Cerebellum (tissue), 4 donors: ENCODE measurements at places on chromosomes 7 and 10. TPM values are rescaled to one million over a fixed set of nuclear protein-coding genes. Genes with fewer than 3 reads are reported as not detected.
A peak's percentile ranks its signal among the peaks of the same experiment; 100 is the strongest.

GRCh38 chr7:143901668-143902331 lies at the start of gene TCAF1:
TSS of gene TCAF1 (minus strand) at chr7:143902176. CDS start at chr7:143876608, 25,568 bp downstream.
- peak; percentile 97 for DNase-seq

The SYCE1 gene
- 2.4 TPM for total RNA-seq

The ADAM8 gene
- total RNA-seq, result 1.6 TPM

- no peak for DNase-seq
Observed at GRCh38 chr7:98520356-98520951, 96.6 kb upstream of the NPTX2 start.

DNA sequence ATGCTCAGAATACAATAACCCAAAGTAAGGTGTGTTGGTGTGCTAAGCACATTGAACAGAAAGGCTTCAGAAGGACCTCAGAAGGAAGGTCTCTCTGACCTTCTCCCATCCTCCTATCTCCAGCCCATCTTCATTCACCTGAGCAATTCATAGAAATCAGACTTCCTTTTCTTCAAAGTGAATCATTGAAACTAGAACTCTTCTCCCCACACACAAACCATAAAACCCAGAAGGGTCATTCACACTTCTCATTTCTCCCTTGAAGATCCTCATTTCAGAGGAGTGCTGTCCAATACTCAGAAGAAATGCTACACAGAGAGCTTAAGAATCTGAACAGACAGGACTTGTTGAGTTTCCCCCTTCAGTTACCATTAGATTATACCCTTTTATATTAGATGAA lies 89.5 kb downstream of the VWDE start:
- DNase-seq, result no peak

DNA sequence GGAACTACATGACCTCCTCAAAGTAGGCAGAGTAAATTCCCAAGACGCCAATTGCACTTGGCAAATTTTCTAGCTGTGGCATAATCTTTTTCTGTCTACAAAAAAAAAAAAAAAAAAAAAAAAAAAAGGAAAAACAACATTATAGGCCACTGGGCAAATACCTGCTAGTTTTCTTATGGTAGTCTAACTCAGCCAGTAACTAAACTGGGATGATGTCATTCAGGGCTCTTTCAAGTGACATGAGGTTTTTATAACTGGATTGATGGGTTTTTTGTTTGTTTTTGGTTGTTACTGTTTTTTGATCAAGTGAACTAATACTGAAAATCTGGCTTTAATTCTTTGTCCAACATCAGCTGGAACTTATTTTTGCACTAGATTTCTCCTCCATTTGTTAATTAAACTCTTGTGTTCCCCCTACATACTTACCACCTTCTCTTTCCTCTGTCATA lies 7.4 kb upstream of the VIM start:
- DNase-seq, result no peak

The JCAD gene
- total RNA-seq, result 19.0 TPM

- DNase-seq, result no peak
Observed at GRCh38 chr7:31311552-31311951, 29.0 kb downstream of the NEUROD6 start.

The ITPRID1 gene
- 0.27 TPM for total RNA-seq

The C10orf67 gene
- total RNA-seq, result 0.54 TPM

GRCh38 chr7:67983486-67983885 lies 986.9 kb downstream of the TYW1 start:
- no peak for DNase-seq

The PITX3 gene
- not detected for total RNA-seq

GRCh38 chr7:101681170-101682007 lies 52.3 kb upstream of the MYL10 start:
- no peak for DNase-seq

DNA sequence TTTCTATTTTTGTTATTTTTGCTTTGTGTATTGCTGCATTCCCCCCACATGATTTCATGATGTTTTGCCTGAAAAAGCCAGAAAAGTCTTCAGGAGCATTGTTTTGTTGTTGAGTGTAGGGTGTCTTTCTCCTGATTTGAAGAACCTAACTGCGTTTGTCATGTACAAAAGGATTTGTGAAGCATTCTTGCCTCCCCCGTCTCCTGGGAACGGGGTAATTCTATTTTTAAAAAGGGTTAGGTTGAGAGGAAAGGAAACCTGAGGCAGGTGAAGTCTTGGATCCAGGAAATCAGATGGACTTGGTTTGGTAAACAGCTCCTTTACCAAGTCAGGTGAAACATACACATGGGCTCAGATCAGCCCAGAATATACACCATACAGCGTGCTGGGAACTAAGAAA lies 26.0 kb upstream of the BTBD16 start:
- no peak for DNase-seq

GRCh38 chr10:14478604-14479003 lies 147.9 kb upstream of the FRMD4A start:
- DNase-seq, result peak; percentile 70

The OPN4 gene
- not detected for total RNA-seq

The GFRA1 gene
- 30.4 TPM for total RNA-seq

- no peak for DNase-seq
Observed at GRCh38 chr10:79053081-79053434, 15.7 kb upstream of the ZMIZ1 start.

DNA sequence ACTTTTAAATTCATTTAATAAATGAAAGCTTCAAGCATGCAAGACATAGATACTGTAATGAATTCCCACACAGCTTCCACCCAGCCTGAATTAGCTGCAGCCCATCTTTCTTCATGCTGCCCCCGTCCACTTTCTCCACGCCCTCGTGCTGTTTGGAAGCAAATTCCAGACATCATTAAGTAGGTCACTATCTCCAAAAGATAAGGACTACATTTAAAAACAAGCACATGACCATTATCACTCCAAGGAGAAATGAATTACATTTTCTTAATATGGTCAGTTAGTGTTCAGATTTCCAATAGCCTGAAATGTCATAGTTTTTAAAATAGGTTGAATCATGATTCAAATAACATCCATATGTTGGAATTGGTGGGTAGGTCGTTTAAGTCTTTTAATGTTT lies 24.3 kb downstream of the LMTK2 start:
- no peak for DNase-seq

The ZNF365 gene
- 5.5 TPM for total RNA-seq

GRCh38 chr7:136290351-136290750 lies 313.2 kb upstream of the MTPN start:
- no peak for DNase-seq

DNA sequence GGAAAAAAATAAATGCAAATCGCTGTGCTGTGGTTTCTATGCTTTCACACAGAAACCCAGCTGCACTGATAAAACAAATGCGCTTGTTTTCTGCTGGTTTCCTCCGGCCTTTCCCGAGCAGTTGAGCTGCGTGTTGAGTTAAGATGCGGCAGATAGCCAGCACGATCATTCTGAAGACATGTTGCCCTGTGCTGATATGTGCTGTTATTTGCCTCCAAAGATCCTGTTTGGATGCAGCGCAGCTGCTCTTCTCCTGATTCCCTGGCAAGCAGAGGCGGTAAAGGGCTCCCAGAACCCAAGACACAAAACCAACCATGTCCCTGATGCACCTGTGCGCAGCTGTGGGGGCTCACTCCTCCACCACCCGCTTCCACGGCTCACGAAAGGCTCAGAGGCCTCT lies 225.4 kb downstream of the PAXIP1 start:
- DNase-seq, result no peak

The CTAGE15 gene
- total RNA-seq, result 0.18 TPM

DNA sequence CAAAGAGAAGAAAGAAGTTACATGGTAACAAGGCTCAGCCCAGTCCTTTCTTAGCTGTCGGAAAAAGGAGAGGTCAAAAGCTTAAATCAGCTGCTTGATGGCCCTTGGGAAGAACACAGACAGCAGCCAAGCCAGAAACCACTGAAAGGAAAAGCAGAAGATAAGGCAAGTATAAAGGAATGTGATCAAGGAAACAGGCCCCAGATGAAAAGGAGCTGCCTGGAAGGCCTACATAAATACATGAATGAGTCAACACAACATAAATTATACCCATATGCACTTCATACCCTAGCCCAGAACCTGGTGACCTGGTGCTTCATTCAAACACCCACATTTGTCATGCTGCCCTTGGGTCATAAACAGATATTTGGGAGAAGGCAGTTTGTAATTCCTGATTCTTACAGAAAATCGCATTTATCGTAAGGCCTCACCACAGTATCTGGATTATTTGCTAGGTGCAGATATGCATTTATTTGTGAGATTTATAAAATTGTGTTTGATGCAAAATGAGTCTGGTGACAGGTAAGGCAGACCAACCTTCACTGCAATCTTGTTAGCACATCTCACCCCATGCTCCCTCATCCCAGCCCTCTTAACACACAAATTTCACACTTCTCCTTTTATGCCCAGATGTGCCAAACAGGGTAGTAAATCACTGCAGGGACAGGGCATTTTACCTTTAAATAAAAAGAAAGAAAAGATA lies 94.9 kb upstream of the KCNIP2 start:
- DNase-seq, result no peak

DNA sequence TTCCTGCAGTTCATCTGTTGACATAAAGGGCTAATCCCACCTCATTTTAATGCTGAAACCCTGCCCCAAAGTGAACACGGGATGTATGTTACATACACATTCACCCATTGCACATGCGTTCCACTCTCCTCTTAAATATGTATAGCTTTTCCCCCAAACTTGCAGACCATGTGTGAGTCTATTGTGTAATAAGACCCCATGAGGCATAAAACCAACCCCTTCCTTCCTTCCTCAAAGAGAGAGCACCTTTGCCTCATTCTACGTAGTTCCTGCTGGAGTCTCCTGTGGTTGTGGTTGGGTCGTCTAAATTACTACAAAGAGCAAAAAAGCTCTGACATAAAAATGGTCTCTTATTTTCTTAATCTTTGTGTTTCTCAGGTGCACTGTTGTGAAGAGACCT lies 345.7 kb upstream of the KLF6 start:
- DNase-seq, result no peak

DNA sequence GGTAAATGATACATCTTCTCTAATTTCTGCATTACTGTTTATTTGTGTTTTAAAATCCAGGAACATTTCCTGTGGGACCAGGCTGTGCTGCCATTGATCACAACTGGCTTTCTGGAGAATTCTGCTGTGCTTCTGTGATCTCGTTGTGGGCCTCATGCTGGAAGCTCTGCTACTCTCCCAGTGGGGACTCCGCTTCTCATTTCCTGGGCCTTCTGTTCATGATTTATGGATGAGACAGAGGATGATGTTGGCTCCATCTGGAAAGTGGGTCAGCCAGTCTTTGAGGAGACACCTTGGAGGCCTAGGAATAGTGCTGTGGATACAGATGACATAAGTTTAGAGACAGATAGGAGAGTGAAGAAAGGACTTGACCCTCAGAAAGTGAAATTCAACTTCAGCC lies 15.2 kb upstream of the GPR158 start:
- DNase-seq, result peak; percentile 32

DNA sequence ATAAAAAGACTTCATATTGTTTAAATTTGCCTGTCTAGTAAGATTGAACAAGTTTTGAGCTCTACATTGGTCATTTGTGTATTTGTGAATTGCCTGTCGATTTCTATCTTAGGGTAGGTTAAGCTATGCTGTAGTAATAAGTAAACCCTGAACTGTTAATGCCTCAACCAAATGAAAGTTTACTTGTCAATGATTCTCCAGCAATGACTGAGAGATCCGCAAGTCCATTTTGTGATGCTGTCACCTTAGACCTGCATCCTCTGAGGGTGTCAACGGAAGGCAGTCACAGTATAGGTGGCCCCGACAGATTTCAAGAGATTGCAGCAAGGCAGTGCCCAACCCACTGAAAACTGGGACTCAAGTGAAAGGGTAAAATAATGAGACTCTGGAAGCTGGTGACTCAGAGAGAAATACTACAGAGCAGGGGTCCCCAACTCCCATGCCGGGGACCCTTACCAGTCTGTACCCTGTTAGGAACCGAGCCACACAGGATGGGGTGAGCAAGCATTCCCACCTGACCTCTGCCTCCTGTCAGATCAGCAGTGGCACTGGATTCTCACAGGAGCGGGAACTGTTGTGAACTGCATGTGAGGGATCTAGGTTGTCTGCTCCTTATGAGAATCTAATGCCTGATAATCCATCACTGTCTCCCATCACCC lies 10.8 kb upstream of the PHYH start:
- DNase-seq, result no peak

- DNase-seq, result no peak
Observed at GRCh38 chr10:82464966-82465365, 590.0 kb downstream of the NRG3 start.

DNA sequence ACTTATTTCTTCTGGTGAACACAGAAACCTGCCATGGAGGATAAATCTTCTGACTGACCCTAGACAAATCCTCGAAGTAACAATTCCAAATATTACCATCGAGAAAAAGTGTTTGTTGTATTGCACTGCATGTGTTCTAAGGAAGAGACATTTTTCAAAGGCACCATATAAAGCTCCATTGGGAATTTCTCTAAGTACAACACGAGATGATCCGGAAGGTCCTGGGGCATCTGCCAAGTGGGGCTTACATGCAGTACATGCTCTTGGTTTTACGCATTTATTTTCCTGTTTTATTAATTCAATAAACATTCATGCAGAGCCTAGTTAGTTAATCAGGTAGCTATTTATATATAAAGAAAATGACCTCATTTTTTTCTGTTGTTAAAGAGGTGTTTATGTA lies 692.0 kb upstream of the IGFBP3 start:
- no peak for DNase-seq

DNA sequence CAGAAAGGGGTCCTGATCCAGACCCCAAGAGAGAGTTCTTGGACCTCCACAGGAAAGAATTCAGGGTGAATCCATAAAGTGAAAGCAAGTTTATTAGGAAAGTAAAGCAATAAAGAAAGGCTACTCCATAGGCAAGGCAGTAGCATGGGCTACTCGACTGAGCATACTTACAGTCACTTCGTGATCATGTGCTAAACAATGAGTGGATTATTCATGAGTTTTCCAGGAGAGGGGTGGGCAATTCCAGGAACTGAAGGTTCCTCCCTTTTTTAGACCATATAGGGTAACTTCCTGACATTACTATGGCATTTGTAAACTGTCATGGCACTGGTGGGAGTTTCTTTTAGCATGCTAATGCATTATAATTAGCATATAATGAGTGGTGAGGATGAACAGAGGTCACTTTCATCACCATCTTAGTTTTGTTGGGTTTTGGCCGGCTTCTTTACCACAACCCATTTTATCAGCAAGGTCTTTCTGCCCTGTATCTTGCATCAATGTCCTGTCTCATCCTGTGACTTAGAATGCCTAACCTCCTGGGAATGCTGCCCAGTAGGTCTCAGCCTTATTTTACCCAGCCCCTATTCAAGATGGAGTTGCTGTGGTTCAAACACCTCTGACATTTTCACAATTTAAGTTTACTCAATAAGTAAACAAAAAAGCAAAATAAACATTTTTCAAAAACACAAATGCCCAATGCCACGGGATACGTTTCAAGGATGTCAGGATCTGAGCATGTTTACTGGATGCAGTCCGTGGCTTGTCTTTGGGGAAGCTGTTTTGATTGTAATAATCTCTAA lies 37.0 kb downstream of the ALOX5 start:
- DNase-seq, result no peak

GRCh38 chr10:25758041-25758457 lies 176.0 kb upstream of the MYO3A start:
- peak; percentile 21 for DNase-seq

GRCh38 chr10:102109166-102110116 lies 10.7 kb downstream of the LDB1 start:
- no peak for DNase-seq
